ENCODE measurements at places on chromosomes 3 and 15. TPM values are rescaled to one million over a fixed set of nuclear protein-coding genes. Genes with fewer than 3 reads are reported as not detected.

DNA sequence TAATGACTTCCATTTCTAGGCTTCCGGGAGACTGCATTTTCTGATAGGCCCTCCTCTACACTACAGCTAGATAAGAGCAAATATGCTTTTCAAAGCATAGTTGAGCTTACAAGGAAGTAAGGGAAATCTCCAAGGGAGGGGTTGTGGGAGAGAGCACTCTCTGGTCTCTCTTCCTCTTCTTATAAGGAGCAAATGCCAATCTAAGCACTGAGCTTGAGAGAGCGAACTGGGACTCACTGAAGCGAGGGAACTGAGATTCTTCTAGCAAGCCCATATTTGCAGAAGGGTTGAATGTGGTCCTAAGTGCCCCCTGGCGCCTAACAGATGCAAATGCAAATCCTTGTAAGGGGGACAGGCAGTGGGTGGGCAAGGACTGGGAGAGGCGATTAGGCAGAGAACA, 164.8 kb downstream of the ERC2 start:
- DNase-seq: no peak

The ASTE1 gene
- total RNA-seq: 7.2 TPM

The KIF15 gene
- total RNA-seq: 18.1 TPM

The TOP2B gene
- total RNA-seq: 119 TPM

The ADAMTSL3 gene
- 0.10 TPM for total RNA-seq

The TRAIP gene
- total RNA-seq: 18.5 TPM

- no peak for DNase-seq
These were observed 68.0 kb downstream of the C3orf70 start for GRCh38 chr3:185084901-185085300.

DNA sequence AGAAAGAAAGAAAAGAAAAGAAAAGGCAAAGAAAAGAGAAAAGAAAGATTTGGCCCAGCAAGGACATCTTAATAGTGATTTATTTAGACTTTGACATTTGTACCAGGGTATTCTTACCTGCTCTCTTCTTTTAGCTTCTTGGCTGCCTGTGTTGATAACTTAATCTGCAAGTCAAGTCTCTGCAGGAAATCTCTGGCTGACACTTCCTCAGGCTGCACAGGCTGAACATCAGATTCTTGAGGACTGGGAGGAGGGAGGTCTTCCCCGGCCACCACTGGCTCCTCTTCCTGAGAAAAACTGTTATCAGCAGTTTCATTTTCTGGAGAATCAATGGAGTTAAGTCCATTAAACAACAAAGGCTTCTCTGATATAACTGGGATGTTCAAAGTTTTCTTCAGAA, 12.8 kb downstream of the LYSMD2 start:
- DNase-seq: no peak

The PIGX gene
- total RNA-seq: 47.7 TPM

The ZIC4 gene
- 2.2 TPM for total RNA-seq

- no peak for DNase-seq
These were observed 8.7 kb downstream of the GAP43 start for GRCh38 chr3:115632026-115632425.

DNA sequence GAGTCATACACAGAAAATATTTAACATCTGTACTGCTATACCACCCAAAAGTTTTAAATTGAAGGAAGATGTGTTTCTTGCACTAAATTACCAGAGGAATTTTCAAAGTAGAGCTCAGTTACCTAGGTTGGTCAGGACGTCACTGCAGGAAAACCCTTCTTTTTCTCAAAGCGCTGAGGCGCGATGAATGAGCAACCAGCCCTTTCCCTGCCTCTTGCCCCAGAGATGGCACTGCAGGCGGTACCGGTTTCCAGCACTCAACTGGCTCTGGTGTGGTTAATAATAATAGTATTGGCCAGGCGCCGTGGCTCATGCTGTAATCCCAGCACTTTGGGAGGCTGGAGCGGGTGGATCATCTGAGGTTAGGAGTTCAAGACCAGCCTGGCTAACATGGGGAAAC, 49.3 kb downstream of the HES1 start:
- DNase-seq: no peak

GRCh38 chr3:16253601-16254000, 11.1 kb downstream of the DPH3 start:
- no peak for DNase-seq

DNA sequence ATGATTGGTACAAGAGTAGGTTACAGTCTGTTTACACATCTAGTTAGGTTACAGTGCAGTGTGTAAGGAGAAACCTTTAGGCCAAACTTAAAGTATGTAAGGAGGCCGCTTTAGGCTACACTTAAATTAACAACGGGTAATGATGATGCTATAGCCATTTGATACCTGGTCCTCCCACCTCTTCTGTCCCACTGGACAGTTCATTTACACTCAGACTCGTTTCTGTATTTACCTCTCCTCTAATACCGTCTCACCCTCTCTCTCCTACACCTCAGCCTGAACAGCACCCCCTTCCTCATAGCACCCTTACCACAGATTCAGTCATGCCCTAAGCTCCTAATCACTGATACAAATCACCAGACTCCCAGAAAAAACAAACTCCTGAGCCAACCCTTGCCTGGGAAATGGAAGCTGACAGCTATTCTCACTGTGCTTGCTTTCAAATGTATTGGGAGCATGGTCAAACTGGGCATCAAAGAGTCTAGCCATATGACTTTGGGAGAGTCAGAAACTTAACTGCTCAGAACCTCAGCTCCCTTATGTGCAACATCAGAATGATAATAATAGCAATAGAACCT, 241.3 kb upstream of the SETMAR start:
- DNase-seq: no peak

GRCh38 chr3:33482111-33482521, 41.9 kb upstream of the UBP1 start:
- DNase-seq: no peak

GRCh38 chr15:80182611-80183261, 29.9 kb downstream of the FAH start:
- DNase-seq: peak; percentile 91

DNA sequence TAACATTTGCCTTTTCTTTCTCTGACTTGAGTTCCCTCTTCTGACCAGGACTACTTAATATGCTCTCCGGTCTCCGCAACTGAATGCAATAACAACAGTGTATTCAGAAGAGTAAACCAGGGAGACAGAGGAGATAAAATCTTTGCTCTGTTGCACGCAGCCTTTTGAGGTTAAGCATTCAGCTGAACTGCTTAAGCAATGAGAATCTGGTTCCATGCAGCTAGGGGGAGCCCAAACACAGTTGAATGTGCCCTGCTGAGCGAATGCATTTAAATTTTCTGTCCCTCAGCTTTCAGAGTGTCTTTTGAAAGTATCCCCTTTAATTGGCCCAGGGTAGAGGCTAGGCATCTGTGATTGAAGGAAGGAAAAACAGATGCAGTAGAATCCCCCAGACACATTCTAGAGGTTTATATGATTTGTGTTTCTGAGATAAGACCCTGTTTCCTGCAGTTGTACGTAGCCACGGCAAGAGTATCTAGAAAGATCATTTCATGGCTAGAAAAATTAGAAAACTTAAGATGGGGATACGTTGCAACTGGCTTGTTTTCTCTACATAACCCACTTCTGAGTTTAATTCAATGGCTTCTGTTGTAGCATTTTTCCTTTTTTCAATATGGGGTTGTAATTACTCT, 309.6 kb downstream of the TUSC7 start:
- peak; percentile 26 for DNase-seq

DNA sequence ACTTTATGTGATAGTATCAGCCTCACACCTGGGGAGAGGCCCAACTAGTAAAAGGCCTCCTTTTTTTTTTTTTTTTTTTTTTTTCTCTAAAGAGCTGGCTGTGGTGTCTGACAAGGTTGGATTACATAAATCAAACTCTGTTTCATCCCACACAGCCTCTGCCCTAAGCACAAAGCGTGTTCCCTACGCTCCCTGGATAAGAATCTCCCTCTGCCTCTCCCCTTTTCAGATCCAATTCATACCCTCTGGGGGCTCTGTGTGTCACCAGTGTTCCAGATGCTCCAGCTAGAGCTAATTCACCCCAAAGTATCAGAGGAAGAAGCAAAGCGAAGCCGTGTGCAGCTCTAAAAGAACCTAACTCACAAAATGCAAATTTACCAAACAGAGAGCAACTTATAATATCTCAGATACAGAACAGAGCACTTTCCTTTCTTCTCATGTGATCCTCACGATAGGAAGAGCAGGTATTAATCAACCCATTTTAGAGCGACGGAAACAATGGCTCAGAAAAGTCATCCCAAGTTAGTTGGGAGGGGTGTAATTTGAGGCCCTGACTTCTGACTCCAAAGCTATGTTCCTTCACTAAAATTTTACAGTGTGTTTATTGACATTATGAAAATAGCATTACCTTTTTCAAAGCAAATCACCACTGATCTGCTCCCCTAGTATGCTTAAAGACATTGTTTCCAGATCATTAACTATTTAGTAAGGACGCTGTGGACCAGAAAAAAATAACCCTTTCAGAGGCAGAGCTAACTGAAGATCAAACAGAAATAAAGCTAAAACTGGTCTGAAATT, 12.4 kb downstream of the BMF start:
- DNase-seq: no peak

The HTR3E gene
- total RNA-seq: not detected

DNA sequence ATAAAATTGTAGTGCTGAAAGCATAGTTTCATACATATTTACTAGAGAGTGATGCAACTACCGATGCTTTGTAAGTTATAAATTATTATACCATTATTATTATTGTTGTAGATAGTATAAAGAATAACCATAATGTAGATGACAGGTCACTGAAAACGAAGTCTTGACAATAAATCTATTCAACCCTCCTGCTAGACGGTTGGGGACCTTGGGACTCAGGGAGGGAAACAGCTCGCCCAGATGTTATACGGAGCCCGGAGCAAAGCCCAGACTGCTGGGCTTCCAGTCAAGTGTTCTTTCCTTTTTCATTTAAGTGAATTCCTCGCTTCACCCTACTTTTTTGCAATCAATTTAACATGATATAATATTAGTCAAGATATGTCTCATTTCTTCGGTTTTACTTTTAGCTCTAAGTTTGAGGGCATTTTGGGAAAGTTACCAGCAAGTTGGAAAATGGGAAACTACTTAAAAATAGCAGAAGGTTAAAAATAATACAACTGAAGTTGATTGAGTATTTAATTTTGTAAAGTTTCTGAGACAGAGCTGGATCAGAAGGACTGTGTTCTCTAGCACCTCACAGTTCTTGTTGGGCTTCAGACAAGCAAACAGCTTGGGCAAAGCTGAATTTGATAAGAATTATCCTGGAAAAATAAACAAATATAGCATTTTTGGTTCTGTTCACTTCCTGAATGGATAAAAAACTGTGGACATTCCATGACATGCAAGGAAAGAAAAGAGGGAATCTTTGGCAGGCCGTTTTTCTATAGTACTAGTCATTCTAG, 173.4 kb upstream of the TP63 start:
- DNase-seq: peak; percentile 5

GRCh38 chr15:62390791-62391640, 225.9 kb upstream of the C2CD4B start:
- DNase-seq: peak; percentile 53

The RAD51 gene
- 16.9 TPM for total RNA-seq

The GOLGA8K gene
- not detected for total RNA-seq

The RBPMS2 gene
- not detected for total RNA-seq

GRCh38 chr3:102059145-102059943, 210.0 kb downstream of the NFKBIZ start:
- no peak for DNase-seq

The AADACL2 gene
- not detected for total RNA-seq

DNA sequence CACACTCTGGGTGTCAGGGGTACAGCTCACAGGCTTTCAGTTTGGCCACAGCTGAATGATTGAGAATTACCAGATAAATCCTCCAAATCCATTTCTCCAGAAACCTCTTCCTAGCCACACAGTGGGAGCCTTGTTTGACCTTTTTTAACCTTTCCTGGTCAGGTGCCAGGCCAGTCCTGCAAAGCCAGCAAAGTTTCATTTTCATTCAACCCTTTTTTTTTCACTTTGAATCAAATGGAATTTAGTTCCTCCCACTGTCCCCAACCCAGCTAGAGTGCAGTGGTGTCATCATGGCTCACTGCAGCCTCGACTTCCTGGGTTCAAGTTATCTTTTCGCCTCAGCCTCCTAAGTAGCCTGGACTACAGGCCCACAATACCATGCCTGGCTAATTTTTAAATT, 67.8 kb downstream of the NSUN3 start:
- DNase-seq: no peak

The USP50 gene
- total RNA-seq: not detected

The DNAJB11 gene
- 63.1 TPM for total RNA-seq

DNA sequence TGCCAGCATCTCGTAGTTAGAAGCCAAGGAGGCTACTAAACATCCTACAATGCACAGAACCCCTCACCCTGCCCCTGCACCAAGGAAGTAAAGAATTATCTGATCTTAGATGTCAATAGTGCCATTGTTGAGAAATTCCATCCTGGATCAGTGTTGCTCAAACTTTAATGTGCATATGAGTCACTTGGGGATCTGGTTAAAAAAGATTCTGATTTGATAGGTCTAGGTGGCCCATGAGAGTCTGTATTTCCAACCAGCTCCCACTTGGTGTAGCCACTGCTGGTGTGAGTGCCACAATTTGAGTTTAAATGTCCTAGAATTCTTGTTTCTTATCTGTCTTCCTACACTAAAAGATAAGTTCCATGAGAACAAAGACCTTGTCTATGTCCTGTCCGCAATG, 43.7 kb downstream of the TMEM45A start:
- no peak for DNase-seq

- DNase-seq: no peak
These were observed 13.3 kb downstream of the EBLN2 start for GRCh38 chr3:73074781-73075180.

DNA sequence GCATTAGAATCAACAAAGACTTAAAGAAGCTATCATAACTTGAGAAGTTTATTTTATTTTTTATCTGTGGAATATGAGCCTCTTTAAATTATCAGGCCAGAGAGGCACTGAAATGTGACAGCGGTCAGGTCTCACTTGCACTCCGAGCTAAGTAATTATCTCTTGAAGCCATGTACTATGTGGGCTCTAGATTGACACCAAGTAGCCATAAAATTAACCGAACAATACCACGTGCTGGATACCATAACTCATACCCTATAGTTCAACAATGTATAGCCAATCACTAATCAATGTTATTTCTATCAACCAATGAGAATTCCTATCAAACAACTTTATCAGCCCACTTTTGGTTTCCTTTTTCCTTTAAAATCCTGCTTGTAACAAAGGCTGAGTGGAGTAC, 299.3 kb downstream of the TBC1D5 start:
- DNase-seq: no peak

The LRRIQ4 gene
- total RNA-seq: not detected

The CDCP1 gene
- total RNA-seq: 1.3 TPM

The CD86 gene
- not detected for total RNA-seq

DNA sequence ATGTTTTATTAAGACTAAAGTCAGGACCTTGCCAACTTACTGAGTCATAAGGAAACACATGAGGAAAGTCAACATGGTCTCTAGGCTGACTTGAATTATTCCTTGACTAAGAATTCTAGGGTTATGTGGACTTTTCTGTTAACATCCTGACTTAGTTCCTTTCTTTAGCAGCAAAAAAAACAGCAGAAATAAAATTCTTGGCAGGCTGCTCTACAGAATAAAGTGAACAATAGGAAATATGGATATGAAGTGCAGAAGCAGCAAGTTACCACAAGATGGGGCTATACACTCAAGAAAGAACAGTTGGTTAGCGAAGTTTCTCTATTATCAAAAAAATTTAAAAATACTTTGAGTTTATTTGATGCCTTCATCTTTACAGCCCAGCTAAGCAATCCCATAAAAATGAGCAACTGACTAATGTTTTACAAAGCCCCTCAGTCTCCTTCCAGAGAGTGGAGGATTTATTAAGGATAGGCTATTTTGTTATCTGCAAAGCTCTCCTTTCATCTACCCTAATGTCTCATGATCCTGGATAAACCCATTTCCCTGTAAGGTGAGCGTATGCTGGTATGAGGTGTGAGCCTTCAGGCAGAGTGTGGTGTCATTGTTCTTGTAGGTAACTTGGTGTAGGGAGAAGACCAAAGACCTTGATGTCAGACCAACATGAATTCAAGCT, 23.1 kb upstream of the MCCC1 start:
- no peak for DNase-seq

All from MG63 (cell line).